ENCODE measurements at places on chromosomes 12 and 14. TPM values are rescaled to one million over a fixed set of nuclear protein-coding genes. Genes with fewer than 3 reads are reported as not detected.

BDKRB2 gene
- polyA plus RNA-seq, result not detected

PRB4 gene
- not detected for polyA plus RNA-seq

AVPR1A gene
- not detected for polyA plus RNA-seq

CLEC4D gene
- polyA plus RNA-seq, result 35.4 TPM

MUCL1 gene
- polyA plus RNA-seq, result not detected

DNA sequence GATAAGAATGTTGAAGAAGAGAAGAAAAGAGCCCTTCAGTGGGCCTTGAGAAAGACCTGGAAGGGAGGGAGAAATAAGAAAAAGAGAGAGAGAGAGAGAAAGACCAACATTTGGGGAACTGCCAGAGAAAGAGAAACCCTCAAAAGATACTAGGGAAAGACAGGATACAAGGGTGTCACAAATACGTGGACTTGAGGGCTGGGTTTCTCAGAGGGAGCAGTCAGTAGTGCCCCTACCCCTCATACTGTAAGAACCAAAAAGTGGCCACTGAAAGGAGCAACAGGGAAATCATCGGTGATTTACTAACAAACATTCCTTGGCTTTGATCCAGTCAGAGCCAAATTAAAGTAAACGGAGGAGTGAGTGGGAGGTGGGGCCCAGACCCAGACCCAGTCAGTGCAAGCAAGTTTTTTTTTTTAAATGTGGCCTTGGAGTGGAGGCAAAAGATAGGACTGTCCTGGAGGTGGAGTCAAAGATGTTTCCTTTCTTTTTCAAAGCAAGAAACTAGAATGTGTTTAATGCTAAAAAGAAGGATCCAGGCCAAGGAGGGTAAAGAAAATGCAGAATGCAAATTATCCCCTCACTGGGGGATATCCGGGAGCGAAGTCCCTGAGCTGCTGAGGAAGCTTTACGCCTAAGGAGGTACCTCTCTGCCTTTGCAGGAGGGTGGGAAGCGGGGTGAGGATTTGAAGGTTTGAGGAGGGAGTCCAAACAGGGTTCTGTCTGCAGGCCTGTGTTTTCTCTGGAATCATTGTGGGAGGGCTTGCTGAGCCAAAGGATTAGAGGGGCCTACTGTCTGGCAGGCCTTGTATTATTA is 143.5 kb upstream of the AMIGO2 start:
- no peak for DNase-seq

DNA sequence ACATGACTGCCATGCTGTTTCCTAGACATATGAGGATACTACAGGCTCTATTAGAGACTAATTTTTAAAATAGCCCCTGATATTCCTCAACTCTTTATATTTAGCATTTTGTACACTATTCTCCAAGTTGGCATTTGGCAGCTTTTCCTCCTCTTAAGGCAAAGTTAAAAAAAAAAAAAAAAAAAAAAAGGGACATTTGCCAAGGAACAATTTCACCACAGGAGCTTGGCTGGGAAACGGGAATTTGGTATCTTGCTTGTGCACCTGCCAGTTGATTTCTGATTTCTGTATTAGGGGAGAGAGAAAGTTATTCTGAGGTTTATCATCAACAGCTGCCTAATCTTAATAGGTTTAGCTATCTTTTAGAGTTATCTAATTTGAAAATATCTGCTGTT is 87.2 kb downstream of the CAND1 start:
- DNase-seq, result no peak

DNA sequence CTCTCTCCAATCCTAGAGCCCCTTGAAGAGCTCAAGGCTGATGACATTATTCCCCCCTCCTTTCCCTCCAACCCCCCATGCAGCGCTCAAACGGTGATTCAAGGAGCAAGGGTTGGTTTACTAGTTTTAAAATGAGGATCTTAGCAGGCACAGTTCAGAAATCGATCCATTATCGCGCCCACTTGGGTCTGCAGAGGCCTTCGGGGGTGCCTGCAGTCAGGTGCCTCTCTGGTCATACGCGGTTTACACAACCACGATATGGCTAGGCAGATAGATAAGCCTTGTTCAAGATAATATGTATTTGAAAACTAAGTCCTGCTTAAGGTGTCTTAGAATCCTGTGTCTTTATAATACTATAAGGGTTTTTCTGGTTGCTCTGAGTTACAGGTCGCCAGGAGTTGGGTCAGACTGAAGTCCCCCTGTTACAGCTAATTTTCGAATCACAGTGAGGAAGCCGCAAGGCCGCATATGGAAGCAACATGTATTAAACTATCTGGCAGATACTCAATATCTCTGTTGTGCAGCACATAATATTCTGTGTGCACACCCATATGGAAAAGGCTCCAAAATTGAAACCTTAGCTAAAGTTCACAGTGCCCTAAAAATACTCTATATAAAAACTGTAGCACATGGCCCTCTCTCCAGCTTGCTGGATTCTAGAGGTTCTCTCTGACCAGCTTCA is 10.0 kb downstream of the BHLHE41 start:
- no peak for DNase-seq

DNA sequence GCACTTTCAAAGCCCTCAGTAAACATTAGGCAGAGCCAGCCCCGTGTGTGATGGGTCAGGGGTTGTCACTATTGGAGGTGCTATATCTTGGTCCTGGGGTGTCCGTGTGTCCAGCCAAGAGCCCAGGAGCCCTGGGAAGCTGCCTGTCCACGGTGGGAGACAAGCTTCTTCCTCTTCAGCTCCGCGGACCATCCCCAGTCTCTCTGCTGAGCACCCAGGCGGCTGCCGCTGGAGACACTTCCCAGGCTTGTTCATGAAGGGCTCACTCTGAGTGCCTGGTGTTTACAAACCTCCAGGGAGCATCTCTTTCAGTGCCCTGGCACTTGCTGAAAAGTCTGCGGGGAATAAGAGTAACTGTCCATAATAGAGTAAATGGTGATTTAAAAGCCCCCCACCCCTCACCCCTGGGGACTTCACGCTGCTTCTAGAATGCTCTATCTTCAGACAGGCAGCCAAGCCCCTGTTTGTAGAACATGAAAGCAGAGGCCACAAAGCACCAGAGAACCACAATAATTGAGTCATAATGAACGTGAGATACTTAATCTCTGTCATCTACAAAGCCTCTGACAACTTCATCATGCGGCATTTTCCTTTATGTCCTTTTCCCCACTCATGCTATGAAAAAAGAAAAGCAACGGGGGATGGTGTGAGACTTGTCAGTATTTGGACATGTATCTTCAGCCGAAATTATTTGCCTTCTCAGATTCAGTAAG is 178.6 kb downstream of the TMEM132C start:
- no peak for DNase-seq

- no peak for DNase-seq
Observed at GRCh38 chr12:92446083-92446460, 256.7 kb upstream of the PLEKHG7 start.

- no peak for DNase-seq
Observed at GRCh38 chr12:114275086-114275485, 130.9 kb downstream of the TBX5 start.

GRCh38 chr12:468671-469389 is 9.1 kb downstream of the B4GALNT3 start:
- DNase-seq, result no peak

DNA sequence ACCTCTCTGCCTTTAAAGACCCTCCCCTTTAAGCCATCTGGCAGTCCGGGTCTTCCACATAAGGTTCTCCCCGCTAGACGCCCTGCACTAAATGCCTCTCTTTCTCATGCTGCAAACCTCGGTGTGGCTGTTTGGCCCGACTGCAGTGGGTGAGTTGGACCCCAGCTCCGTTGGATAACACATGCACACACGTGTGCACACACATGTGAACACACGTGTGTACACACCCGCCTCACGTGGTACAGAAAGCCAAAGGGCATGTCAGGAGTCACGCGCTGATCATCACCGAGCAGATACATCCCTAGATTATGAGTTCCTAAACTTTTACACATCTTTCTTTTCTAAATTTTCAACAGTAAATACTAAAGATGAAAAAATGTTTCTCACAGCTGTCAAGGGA is 68.3 kb downstream of the RIMBP2 start:
- DNase-seq, result no peak

- no peak for DNase-seq
Observed at GRCh38 chr12:46573347-46573658, 200.7 kb upstream of the SLC38A2 start.

DNA sequence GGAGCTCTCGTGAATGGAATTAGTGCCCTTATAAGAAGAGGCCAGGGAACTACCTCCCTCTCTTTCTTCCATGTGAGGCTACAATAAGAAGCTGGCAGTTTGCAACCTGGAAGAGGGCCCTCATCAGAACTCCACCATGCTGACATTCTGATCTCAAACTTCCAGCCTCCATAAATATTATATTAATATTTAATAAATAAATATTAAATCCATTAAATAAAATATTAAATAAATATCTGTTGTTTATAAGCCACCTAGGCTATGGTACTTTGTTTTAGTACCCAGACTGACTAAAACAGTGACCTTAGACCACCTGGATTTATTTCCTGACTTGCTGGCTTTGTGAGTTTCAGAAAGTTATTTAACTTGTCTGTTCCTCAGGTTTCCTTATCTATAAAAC is 49.9 kb downstream of the ZNF641 start:
- DNase-seq, result no peak

DNA sequence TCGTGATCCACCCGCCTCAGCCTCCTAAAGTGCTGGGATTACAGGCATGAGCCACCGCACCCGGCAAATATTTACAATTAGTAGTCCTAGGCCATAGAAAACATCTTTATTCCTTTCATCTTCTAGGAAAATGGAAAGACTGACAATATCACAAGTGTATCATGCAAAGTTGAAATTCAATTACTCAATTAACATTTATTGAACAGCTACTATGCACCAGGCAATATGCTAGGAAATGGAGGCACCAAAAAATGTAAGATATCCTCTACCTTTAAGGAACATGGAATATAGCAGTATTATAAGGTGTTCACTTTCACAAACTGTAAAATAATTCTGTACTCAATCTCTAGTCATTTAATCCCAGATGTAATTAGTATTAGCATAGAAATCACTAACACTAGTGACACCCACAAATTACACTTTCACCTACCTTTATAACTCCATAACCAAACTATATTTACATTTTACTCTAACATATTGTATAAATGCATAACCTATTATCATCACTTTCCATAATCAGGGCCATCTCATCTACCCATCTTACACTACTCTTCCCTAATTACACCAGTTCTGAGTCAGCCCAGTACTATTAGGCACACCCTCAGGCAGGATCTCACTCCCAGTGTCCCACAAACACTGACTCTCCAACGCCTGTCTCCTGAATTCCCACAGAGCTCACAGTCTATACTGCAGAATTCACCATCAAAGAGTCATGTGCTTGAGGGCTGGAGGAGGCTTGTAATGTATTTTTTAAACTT is 10.4 kb downstream of the CORO1C start:
- peak; percentile 41 for DNase-seq

DNA sequence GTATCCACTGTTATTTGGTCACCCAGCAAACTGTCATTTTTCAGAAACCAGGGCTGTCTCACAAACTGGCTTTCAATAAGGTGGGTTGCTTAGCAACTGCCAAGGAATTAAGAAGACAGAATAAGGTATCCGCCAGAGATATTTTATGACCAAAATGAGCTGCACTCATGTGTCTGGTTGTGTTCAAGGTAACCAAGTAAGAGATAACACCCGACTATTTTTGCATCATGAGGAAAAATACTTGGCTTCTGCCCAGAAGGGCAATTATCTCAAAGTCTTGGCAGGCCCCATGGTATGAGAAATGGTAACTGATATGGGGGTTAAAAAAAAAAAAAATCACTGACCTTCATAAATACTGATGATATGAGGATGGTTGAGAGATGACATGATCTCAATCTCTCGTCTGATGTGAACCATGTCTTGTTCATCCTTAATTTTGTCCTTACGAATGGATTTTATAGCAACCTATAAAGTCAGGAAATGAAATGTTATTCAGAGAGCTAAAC is 32.6 kb downstream of the NUAK1 start:
- no peak for DNase-seq
